ENCODE measurements at places on chromosomes 2 and 18. TPM values are rescaled to one million over a fixed set of nuclear protein-coding genes. Genes with fewer than 3 reads are reported as not detected.

DNA sequence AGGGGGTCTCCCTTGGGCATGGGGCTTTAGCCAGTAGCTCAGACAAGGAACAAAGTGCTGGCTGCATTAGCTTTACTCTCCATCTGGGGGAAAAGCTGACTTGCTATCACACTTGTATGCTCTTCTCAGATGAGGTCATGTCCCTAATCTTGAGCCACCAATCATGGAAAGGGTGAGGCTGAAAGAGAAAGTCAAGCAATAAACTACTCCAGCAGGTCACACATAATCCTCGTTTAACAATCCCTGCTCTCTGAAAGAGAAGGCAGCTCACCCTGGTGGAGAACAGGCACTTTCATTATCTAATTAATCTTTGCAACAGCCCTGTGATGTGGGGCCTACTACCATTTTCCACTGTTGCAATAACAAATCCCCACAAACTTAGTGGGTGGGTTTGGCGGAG lies 129.7 kb upstream of the CAPN13 start:
- no peak for DNase-seq

DNA sequence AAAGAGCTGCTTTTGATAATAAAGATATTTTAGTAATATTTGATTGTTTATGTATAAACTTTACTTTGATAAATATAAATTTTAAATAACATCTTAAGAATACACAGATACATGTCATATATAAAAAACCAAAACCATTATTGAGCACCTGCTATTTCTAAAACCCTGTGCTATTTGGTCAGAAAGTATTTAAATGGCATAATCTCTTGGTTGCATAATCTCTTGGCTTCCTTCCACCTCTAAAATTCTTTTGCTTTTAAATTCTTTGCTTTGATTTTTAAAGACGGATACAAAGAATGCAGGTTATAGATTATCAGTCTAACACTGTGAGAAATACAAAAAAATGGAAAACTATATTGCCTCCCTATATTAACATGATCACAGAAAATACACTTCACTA lies 36.9 kb downstream of the ACMSD start:
- no peak for DNase-seq

DNA sequence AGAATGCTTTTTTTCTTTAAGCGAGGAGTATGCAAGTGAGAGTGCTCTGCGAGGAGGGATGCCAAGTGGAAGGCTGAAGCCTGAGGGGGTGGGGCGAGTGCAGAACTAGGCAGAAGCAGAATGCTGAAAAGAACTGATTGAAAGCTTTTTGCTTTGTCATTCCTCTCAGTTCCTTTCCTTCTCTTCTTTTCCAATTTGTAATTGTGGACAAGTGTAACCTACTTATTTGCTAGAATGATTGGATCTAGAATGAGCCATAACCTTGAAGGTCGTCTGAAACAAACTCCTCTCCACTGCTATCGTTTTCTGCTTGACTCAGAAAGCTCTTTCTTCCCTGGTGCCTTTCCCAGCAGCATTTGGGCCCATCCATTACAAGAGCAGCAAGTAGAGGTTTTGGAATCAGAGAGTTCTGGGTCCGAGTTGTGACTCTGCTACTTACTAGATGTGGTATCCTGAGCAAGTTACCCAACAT lies 115.3 kb downstream of the METTL8 start:
- DNase-seq: no peak

GRCh38 chr2:46184794-46185583 lies 112.2 kb upstream of the EPAS1 start:
- no peak for DNase-seq

DNA sequence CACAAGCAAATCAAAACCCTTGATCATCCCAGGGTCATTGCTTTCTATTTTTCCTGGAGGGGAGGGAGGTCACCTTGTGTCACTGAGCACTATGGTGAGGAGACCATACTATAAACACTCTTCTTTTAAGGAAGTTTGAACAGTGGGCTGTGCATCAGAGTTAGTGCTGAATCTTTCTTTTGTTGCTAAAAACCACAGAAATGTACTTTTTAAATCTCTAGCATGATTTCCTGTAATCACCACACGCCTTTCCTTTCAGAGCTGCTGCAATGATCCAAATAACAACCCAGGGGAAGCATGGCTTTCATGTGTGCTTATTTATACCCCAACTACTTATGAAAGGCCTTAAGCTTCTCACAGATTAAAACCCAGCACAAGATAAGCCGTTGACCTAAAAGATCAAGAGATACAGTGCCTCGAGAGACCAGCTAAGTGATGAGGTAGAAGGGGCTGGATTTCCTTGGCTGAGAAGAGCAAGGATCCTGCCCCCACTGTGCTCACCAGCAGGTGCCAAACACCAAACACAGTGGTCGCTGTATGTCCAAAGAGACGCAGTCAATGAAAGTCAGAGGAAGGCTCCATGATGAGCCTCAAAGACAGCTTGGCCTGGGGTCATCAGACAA lies 34.7 kb downstream of the TRABD2A start:
- DNase-seq: no peak

- peak; percentile 91 for DNase-seq
These were observed 7.9 kb downstream of the CROCC2 start for GRCh38 chr2:240913810-240914644.

GRCh38 chr18:31209041-31209440 lies 46.4 kb upstream of the DSC1 start:
- no peak for DNase-seq

- DNase-seq: no peak
These were observed 101.9 kb downstream of the AQP4 start for GRCh38 chr18:26763446-26764110.

DNA sequence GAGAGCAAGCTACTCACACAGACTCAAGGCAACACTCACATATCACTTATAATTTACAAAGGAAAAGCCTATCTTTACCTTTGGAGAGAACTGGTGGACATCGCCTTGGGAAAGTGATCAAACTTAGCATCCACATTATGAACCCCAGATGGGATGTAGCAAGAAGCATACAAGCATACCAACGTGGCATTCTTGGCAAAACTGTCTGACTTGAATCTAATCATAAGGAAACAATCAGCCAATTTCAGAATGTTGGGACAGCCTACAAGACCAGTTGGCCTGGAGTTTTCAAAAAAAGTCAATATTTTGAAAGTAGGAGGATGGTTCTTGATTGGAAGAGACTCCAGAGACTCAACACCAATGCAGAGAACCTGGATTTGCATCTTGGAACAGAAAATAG lies 79.1 kb upstream of the PMAIP1 start:
- DNase-seq: no peak

- no peak for DNase-seq
These were observed 135.8 kb downstream of the CLIP4 start for GRCh38 chr2:29250977-29251376.

DNA sequence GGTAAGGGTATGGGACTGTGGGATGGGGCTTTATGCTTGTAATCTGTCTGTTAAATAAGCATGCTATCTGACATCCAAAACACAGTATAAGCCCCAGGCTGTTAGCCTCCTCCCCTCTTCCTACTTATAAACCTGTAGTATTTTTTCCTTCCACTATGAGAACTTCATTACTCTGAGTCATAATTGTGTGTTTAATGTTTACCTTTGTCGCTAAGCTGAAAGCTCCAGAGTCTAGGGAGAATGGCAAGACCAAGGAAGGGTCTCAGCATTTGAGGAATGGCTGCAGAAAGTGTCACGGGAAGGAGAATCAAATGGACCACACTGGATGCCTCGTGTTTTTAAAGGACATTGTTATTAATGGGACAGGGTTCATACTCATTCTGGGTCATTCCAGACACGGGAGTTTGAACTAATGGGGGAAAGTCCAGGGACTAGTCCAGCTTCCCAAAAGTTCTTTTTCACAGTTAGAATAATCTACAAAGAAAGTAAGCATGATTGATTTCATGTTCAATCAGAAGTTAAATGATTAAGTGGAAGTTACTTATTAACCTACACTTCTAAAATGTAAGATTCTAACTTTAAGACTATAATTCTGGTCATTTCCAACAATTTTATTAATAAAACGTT lies 292.2 kb downstream of the AFF3 start:
- no peak for DNase-seq

GRCh38 chr2:11288431-11288830 lies 56.0 kb downstream of the ROCK2 start:
- DNase-seq: no peak

DNA sequence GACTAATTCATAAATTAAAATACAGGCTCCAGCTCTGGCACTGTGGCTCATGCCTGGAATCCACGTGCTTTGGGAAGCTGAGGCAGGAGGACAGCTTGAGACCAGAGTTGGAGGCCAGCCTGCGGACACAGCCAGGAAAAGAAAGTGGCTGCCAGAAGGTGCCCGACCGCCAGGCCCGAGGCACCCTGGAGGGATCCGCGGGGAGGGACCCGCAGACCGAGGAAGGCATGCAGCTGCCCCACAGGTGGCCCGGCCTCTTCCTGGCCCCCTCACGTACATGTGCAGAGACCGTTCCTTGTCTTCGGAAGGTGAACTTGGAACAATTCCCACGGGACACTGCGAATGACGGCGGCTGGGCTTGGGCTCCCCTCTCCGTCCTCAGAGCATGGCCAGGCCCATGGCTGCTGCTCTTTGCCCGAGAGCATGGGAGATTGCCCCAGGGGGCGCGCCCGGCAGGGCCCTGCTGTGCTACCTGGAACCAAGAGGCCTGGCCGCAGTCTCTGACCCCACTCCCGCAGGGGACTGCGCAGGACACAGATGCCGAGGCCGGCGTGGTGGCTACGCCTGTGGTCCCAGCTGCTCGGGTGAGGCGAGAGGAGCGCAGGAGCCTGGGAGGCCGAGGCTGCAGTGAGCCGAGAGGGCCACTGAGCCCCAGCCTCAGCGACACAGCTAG lies 55.6 kb upstream of the IMP4 start:
- no peak for DNase-seq

GRCh38 chr18:44651918-44652572 lies 28.6 kb upstream of the SETBP1 start:
- DNase-seq: no peak

DNA sequence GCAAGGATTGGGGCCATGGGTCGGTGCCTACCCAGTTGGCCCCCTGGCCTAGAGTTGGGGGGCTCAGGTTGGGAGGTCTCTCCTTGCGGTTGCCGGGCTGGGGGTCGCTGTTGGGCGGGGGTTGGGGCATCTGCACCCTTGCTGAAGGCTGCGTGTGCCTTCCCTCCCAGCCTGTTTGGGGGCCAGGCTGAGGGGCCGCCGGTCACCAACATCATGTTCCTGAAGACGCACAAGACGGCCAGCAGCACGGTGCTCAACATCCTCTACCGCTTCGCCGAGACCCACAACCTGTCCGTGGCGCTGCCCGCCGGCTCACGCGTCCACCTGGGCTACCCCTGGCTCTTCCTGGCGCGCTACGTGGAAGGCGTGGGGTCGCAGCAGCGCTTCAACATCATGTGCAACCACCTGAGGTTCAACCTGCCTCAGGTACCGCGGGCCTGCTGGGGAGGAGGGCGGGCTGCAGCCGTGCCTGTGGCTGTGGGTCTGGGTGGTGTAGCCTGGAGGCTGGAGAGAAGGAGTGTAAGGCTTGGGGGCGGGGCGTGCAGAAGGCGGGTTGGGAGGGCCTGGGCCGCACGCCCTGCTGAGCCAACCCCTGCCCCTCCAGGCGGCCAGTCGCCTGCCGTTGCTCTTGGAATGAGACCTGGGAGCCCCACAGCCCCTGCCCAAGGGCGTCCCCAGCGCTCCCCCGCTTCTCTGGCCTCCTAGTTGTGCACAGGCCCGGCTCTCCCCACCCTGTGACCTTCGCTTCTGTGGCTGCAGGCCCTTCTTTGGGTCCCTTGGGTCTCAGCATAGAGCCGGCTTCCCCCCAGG lies 7.2 kb upstream of the NEU4 start:
- DNase-seq: peak; percentile 67

GRCh38 chr2:209049608-209050007 lies 374.2 kb upstream of the MAP2 start:
- no peak for DNase-seq

GRCh38 chr18:34222307-34223163 lies 2.2 kb downstream of the NOL4 start:
- DNase-seq: peak; percentile 60

DNA sequence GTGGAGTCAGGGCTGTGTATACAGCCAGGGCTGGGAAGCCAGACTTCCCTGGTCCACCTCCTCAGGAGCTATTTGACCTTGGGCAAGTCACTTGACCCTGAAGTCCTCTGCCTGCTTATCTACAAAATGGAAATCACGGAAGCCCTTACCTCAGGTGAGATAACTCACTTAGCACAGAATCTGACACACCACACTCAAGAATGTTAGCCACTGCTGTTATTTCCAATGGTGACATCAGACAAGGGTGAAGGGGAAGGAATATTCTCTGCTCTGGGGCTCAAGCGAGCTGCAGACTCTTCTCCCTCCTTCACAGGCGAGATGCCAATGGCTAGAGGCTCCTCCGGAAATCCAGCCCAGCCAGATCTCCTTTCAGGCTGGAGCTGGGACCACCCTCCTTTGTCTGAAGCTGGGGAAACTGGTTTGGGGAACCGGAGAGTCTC lies 189.6 kb downstream of the HAUS1 start:
- DNase-seq: no peak

GRCh38 chr2:25582077-25582830 lies 91.1 kb downstream of the DTNB start:
- DNase-seq: no peak

GRCh38 chr2:191690327-191690726 lies 12.4 kb downstream of the NABP1 start:
- DNase-seq: no peak

DNA sequence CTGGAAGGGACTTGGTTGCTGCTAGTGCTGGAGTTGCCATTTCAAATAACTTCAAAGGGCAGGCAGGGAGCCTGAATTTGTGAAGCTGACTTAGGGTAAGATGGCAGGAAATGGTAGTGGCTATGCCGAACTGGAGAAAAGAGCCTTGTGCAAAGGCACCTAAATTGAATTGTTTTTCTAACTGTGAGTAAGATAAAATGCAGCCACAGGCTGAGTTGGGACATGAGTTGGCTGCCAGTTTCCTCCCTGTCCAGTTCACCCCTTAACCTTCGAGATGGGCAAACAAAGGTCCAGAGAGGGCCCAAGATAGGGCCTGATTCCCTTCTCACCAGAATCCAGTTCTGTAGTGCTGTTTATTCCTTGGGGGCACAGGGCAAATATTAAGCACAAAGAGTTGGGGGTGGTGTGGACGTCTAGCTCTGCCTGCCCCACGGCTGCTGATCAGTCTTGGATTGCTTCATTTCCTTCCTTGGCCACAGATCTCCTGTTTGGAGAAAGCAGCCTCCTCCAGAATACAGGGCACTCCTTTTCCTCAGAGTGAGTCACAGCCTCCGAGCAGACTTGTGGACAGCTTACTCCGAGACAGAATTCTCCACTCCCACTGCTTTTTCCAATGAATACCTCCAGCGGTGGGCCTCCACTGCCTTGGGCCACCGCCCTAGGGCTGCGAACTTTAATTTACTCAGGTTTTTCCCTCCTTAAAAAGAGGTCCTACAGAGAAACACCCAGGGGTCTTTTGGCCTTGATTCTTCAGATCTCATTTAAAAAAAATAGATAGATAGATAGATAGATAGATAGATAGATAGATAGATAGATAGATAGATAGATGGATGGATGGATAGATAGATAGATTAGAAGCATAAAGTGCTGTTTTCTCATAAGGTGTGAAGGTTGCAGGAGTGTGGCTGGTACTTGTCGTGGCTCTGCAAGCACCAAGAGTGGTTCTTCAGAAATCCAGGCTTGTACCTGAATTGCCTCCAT lies 18.4 kb upstream of the SLC20A1 start:
- DNase-seq: no peak

Gene XIRP2
- 298 TPM for total RNA-seq

Gene TTC39C
- total RNA-seq: 4.0 TPM

Gene ITPRIPL1
- 1.4 TPM for total RNA-seq

Gene OSBPL1A
- 78.9 TPM for total RNA-seq

Gene HOXD4
- total RNA-seq: not detected

Gene LYG2
- not detected for total RNA-seq

Gene ZNF804A
- 0.05 TPM for total RNA-seq

Gene FNDC4
- total RNA-seq: 2.9 TPM

Gene RAPGEF4
- 9.0 TPM for total RNA-seq

Gene CYP26B1
- 5.4 TPM for total RNA-seq

Gene RGPD3
- 0.16 TPM for total RNA-seq

Gene CYRIA
- total RNA-seq: 5.1 TPM

Gene GPR17
- total RNA-seq: 0.16 TPM

Gene REG1B
- not detected for total RNA-seq
